Activated CD8-positive, alpha-beta memory T cell treated with anti-CD3 and anti-CD28 coated beads for 1 hour (primary cell): ENCODE measurements at places on chromosomes 3 and 15.
A peak's percentile ranks its signal among the peaks of the same experiment; 100 is the strongest.

DNA sequence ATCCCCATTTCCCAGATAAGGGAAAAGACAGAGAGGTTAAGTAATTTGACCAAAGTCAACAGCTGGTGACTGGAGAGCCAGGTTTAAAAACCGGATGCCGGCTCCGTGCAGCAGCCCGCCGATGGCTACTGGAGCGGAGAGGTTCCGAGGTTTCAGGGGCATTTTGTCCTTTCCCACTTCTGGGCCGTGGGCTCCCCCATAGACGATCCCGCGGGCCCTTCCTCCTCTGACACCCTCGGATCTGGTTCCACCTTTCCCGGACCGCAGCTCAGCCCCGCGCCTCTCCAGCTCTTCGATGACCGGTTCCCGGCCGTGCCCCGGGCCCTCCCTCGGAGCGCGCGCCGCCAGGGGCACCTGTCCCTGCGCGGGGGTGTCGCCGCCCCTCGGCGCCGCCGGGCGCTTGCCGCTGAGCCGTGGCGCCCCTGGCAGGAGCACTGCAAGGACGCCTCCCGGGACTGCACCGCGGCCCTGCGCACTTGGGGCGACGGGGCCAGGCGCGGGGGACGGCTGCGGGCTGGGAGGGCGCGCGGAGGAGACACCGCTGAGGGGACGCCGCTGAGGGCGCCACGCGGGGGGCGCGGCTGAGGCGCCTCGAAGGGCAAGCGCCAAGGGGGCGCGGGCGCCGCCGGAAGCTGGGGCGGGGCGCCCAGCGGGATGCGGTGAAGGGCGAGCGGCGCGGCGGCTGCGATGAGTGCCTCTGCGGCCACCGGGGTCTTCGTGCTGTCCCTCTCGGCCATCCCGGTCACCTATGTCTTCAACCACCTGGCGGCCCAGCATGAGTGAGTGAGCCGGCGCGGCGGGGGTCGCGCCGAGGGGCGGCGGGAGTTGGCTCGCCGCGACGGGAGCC lies at the start of gene TM6SF1:
Gene TM6SF1 (plus strand): TSS at position 652 of the 847 bp plus-strand sequence. CDS start 36 bp downstream, at position 688.
- no peak for DNase-seq

DNA sequence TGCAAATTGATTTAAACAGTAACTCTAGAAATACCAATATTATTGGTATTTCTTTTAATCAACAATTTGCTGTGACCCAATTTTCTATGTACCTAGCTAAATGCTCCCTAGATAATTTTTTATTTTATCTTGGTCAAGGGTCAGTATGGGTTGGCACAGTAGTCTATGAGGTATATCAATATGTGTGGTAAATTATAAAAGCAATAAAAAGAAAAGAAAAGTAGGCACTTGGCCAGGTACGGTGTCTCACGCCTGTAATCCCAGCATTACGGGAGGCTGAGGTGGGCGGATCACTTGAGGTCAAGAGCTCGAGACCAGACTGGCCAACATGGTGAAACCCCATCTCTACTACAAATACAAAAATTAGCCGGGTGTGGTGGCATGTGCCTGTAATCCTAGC lies 34.0 kb upstream of the STIMATE start:
- DNase-seq, result no peak

DNA sequence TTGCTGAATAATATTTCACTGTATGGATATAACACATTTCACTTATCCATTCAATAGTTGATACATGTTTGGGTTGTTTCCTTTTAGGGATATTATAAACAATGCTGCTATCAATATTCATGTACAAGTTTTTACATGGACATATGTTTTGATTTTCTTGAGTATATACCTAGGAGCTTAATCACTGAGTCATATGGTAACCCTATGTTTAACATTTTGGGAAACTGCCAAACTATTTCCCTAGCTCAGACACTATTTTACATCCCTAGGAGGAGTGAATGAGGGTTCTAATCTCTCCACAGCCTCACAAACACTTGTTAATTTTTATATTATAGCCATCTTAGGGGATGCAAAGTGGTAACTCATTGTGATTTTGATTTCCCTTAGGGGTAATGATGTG lies 66.0 kb downstream of the GPR156 start:
- DNase-seq, result no peak

- DNase-seq, result no peak
These were observed 66.2 kb downstream of the NMNAT3 start for GRCh38 chr3:139611528-139611927.

- DNase-seq, result no peak
These were observed 335.9 kb upstream of the WNT5A start for GRCh38 chr3:55823001-55823400.

DNA sequence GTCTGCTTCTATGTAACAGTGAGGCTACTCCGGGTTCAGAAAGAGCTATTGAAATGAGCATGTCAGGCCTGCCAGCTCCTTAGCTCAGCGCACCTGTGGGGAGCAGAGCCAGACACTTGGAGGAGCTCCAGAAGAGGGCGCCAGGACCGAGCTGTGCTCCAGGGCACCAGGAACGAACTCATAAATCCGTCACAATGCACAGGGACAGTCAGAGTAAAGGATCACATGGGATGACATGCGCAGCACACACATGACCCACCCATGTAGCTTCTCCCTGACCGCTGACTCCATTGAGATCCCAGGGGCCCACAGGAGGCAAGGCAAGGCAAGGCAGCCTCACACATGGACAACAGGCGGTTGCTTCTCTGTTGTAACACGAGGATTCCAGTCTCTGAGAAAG lies 26.0 kb upstream of the GNB5 start:
- DNase-seq, result no peak

DNA sequence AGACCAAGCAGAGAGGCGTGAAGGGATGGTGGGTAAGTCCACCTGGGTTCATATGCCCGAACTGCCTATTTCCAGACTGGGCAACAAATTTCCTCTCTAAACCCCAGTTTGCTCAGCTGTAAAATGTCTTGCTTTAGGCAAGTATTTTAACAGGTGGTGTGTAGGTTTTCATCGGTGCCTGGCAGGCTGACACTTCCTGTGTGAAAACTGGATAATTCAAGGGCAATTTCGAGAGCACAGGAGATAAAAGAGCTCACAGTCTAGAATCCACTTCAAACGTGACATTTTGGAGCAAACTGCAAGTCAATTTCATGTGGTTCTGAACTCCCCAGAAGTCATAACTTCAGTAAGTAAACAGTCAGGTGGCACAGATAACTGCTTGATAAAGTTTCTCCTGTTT lies 112.2 kb downstream of the OXNAD1 start:
- DNase-seq, result peak; percentile 14

DNA sequence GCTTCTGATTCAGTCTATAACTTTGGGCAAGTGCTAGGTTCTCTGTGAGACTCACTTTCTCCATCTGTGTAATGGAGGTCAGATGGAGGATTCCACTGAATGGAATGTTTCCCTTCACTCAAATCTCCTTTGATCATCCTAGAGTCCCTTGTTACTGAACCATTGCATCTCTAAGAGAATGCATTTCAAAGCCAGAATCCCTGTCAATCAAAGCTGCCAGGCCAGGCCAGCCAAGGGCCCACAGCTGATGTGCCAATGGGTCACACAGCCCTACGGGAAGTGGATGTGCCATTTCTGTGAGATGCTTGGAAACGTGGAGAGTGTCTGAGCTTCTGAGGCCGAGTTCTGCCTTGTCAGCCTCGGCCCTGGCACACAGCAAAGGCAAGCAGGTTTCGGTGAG lies 32.4 kb downstream of the SCN5A start:
- DNase-seq, result no peak

- DNase-seq, result no peak
These were observed 45.8 kb upstream of the CDAN1 start for GRCh38 chr15:42782716-42783115.

DNA sequence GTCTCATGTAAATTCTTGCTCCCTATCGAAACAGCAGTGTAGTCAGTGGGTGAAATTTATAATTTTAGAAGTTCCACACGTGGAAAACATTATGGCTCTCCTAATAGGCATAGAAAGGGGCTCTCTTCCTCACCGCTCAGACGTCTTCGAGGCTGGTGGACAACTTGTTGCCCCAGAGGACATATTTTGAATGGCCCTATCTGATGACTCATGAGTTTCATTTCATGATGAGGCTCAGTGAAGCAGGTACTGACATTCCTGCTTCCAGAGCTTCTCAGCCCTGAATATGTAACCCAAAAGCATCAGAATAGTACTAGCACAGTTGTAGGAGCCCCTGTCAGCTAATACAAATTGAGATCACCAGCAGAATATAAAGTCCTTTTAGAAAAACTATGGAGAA lies 117.9 kb downstream of the HERC1 start:
- no peak for DNase-seq

GRCh38 chr3:136332776-136333175 lies 82.6 kb downstream of the PCCB start:
- DNase-seq, result no peak

- DNase-seq, result no peak
These were observed 93.8 kb downstream of the DUT start for GRCh38 chr15:48425051-48425450.

DNA sequence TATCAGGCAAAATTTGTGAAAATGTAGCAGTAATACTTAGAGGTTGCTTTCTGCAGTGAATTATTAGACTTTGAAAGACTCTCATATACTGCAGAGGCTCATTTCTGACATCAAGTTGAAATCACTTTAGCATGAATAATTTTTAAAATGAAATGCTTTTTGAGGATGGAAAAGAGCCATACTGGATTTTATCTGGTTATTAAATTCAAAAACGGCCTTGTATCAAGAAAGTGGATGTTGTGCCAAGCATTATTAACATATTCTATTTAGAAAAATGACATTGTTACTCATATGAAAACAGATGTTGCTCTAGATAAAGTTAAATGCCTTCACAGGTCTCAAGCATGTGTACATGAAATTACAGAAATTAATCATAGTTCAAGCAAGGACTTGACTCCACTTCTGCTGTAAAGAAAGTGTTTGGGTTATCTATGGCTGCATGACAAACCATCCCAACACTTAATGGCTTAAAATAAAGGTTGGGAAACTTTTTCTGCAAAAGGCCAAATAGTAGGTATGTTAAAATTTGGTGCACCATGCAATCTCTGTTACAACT lies 64.5 kb upstream of the ZNF280D start:
- DNase-seq, result no peak

GRCh38 chr3:161599697-161600096 lies 103.1 kb downstream of the OTOL1 start:
- no peak for DNase-seq

- no peak for DNase-seq
These were observed 3.0 kb upstream of the PPP1R2 start for GRCh38 chr3:195546130-195546560.

GRCh38 chr3:29644956-29645636 lies 364.2 kb downstream of the RBMS3 start:
- no peak for DNase-seq

DNA sequence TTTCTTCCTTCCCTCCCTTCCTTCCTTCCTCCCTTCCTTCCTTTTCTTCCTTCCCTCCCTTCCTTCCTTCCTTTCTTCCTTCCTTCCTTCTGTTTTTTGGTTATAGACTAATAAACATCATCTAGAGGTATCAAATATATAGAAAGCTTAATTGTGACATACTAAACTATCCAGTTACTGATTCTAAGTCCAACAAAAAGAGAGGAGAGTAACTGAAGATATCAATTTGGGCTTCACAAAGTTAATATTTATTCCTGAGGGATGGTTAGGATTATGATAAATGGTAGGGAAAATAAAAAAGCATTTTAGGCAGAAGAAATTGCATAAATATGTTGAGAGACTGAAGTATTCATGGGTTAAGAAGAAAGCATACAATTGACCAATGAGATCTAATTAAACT lies 7.8 kb upstream of the CLDN16 start:
- DNase-seq, result no peak

GRCh38 chr3:167829071-167829470 lies 93.5 kb downstream of the SERPINI1 start:
- DNase-seq, result no peak

- no peak for DNase-seq
These were observed 54.5 kb downstream of the CACNA2D2 start for GRCh38 chr3:50448752-50449539.

- no peak for DNase-seq
These were observed 456 bp upstream of the C15orf61 start for GRCh38 chr15:67520321-67521028.

DNA sequence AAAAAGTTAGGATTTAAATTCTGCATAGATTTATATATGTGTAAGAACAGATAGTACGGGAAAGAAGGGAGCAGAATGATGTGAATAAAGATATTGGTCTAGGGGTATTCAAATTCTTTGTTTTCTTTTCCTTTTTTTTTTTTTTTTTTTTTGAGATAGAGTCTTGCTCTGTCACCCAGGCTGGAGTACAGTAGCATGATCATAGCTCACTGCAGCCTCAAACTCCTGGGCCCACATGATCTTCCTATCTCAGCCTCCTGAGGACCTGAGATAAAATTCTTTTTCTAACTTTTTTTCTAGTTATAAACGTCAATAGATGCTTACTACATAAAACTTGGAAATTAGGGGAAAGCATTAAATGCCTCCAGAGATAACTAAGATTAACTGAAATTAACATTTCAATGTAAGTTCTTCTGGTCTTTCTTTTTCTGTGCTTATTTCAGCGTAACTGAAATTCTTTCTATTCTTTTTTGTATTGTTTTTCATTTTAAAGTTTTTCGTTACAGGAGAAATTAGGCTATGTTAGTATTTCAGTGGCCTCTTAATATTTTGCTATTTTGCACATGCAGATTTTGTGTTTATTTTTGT lies 29.2 kb downstream of the UBE2Q2 start:
- DNase-seq, result no peak

DNA sequence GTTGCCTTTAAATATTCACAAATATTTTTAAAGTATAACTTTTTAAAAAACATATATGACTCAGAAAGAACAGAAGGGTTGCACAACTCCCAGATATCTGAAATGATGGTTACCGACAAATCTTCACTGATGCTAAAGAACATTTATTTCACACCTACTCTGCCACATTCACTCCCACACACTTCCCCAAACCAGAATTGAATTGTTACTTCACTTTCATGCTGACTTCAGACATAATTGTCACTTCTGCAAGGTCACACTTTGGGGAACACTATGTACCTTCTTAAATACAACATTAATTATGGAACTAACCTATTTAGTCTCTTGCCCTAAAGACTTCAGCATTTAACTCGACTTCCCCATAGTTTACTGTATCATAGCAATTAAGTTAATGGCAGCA lies 795.1 kb downstream of the FHIT start:
- no peak for DNase-seq

- no peak for DNase-seq
These were observed 5.1 kb downstream of the CHRD start for GRCh38 chr3:184384856-184385422.
